AG20443 (cell line): ENCODE measurements at places on chromosomes 16 and 17.

- DNase-seq = no peak
Observed at GRCh38 chr17:27457360-27457715, 1.1 kb downstream of the KSR1 start.

DNA sequence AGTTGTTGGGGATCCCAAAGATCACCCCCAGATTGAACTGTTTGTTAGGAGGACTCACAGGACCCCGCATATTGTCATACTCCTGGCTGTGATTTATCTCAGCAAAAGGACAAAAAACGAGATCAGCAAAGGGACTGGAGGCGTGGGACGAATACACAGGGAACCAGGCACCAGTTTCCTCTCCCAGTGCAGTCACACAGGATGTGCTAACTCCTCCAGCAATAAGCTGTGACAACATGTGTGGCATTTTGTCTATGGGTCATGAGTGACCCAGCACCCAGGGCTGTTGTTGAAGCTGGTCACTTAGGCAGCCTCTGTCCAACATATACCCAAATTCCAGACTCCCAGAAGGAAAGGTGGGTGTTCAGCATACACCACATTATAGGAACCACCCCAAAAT lies 60.9 kb downstream of the CPPED1 start:
- DNase-seq = no peak

- DNase-seq = peak; percentile 59
Observed at GRCh38 chr17:15038656-15039055, 226.5 kb downstream of the PMP22 start.

DNA sequence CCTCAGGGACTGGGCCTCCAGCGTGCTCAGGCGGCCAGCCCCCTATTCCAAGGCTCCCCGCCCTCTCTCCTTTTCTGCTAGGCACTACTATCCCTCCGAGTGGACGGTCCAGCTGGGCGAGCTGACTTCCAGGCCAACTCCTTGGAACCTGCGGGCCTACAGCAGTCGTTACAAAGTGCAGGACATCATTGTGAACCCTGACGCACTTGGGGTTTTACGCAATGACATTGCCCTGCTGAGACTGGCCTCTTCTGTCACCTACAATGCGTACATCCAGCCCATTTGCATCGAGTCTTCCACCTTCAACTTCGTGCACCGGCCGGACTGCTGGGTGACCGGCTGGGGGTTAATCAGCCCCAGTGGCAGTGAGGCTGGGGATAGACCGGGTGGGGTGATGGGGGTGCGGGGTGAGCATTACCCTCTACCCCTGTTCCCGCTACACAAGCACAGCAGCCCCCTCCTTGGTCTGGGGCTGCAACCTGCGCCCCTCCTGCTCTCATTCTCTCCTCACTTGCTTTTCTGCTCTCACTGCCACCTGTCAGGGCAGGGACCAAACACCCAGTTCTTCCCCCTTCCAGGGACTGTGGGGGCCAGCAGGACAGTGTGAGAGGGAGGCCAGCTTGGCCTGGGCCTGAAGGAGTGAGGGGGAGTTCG lies 1.1 kb downstream of the PRSS41 start:
- DNase-seq = peak; percentile 6

DNA sequence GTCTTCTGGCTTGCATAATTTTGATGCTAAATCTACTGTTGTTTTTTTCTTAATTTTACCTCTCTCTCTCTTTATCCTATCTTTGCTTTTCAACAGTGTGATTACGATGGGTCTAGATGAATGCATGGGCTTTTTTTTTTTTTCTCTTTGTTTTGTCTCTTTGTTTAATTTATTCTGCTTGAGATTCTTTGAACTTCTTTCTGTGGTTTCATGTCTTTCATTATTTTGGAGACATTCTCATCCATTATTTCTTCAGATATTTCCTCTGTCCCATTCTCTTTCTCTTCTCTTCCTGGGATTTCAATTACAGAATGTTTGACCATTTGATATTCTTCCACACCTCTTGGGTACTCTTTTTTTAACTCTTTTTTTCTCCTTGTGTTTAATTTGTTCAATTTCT lies 52.3 kb downstream of the CCDC182 start:
- DNase-seq = no peak

- peak; percentile 87 for DNase-seq
Observed at GRCh38 chr16:10558746-10559641, 21.4 kb downstream of the EMP2 start.

- DNase-seq = no peak
Observed at GRCh38 chr17:60598001-60598736, 1.8 kb upstream of the PPM1D start.

DNA sequence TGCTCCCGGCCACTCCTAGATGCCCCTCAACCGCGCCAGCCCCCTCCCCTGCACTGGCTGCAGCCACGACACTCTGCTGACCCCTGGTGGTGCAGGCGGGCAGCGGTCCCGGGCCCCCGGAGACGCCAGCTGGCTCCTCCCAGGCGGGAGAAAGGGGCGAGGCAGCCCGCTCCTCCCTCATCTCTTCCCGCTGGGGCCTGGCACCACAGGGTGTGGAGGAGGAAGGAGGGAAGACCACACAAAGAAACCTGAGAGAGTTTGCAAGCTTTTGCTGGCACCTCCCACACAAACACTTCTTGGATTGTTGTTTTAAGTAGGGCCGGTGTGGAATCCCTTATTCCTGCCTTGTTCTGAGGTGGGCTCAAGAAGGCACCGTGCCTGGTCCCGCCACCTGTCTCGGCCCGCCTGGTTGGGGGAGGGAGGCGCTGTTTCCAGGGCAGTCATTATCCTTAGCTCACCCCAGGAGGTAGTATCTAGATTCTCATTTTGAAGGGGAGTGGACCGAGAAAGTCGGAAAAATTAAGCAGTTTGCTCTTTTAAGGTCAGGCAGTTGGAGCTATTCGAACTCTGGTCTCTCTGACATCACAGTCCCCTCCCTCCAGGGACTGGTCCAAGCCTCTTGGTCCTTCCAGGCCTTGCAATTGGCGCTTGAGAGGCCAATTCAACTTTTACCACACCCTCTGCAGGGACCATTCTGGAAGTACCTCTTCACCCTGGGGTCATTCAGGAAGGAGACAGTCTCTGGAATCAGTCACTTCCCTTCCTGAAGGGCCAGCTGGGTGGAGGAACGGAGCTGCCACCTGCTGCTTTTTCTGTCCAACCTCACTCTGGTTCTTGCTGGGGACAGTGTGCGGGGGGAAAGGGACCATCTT lies 959 bp upstream of the ANKRD13B start:
- peak; percentile 92 for DNase-seq

GRCh38 chr16:84714028-84714427 lies 14.2 kb downstream of the USP10 start:
- DNase-seq = no peak

- DNase-seq = no peak
Observed at GRCh38 chr17:20236578-20237227, 227.5 kb downstream of the SPECC1 start.

- no peak for DNase-seq
Observed at GRCh38 chr16:268141-269053, 7.3 kb downstream of the RGS11 start.

DNA sequence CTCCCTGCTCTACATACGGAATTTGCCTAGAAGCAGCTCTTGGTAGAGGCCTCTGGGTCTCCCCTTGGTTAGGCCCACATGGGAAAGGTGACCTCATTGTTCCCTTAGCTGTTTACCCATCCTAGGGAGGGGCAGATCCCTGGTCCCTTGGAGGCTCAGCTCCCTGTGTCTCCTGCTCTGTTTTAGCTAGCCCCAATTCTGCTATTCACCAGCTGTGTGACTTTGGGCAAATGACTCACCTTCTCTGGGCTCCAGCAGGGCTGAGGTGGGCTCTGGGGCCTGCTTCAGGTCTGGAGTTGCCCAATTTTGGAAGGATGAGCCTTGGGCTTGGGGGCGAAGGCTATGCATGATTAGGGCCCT lies 3.9 kb downstream of the ABCC3 start:
- peak; percentile 60 for DNase-seq

DNA sequence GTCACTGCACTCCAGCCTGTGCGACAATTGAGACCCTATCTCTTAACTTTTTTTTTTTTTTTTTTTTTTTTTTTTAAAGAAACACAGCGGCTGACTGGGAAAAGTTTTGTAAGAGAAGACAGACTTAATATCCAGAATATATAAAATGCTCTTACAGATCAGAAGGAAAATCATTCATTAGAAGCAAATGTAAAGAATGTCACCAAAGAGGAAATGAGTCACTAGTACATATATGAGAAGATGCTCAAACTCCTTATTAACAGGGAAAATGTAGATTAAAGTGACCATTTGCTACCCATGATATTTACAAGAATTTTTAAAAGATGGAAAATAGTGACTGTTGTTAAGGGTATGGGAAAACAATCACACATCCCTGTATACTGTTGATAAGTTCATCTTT lies 48.9 kb downstream of the RABEP1 start:
- no peak for DNase-seq

- DNase-seq = no peak
Observed at GRCh38 chr16:80517846-80518245, 22.9 kb upstream of the DYNLRB2 start.

DNA sequence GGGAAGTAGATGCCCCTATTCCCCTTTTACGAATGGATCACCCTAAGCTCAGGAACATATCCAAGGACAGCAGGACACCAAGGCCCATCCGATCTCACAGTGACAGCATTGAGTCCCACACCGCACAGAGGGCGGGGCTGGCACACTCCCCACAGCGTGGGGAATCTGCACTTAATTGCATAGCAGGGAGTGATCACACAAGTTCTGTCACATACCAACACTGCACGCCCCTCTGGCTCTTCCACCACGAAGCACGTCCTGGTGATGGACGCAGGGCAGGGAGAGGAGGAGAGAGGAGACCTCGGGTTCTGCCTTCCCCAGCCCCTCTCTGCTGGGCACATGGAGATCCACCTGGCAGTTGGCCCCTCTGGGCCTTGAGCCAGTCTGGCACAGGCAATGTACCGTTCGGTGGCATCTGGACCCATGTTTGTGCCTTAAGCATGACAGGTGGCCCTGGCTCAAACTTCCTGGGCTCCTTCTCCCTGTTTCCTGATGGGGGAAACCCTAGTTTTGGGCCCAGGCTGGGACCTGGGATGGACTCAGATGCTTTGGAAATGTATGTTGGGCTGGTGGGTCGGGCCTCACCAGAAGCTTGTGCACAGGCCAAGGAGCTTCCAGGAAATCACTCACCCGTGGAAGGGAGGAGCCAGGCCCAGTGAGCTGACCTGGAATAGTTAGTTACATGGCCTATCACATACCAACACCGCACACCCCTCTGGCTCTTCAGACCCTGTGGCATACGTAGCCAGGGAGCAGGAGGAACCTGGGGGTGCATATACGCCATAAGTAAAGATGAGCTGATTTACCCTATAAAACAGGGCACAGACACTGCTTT lies 35.1 kb upstream of the CREBBP start:
- DNase-seq = no peak

GRCh38 chr17:12110906-12111305 lies 90.2 kb downstream of the MAP2K4 start:
- DNase-seq = no peak

GRCh38 chr17:50949989-50950877 lies 84.1 kb upstream of the TOB1 start:
- peak; percentile 95 for DNase-seq

DNA sequence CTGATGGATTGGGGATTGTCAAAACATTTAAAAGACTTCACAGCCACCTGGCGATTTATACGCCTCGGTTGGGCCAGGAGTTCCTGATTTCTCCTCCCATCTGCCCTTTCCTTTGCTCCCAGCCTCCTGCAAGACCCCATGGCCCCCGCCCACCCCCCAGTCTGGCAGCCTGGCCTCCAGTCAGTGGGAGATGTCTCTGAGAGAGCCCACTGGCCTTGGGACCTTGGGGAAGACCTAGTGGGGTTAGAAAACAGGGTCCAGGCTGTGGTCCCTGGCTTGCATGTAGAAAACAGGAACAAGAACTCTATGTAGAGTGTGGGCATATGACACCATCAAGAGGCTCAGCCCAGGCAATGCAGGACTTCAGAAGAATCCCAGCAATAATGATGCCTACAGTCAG lies 209.4 kb upstream of the C16orf82 start:
- DNase-seq = no peak

GRCh38 chr17:7250695-7251627 lies 573 bp downstream of the CTDNEP1 start:
- DNase-seq = no peak

GRCh38 chr16:5005916-5006315 lies 27.8 kb downstream of the NAGPA start:
- DNase-seq = no peak

DNA sequence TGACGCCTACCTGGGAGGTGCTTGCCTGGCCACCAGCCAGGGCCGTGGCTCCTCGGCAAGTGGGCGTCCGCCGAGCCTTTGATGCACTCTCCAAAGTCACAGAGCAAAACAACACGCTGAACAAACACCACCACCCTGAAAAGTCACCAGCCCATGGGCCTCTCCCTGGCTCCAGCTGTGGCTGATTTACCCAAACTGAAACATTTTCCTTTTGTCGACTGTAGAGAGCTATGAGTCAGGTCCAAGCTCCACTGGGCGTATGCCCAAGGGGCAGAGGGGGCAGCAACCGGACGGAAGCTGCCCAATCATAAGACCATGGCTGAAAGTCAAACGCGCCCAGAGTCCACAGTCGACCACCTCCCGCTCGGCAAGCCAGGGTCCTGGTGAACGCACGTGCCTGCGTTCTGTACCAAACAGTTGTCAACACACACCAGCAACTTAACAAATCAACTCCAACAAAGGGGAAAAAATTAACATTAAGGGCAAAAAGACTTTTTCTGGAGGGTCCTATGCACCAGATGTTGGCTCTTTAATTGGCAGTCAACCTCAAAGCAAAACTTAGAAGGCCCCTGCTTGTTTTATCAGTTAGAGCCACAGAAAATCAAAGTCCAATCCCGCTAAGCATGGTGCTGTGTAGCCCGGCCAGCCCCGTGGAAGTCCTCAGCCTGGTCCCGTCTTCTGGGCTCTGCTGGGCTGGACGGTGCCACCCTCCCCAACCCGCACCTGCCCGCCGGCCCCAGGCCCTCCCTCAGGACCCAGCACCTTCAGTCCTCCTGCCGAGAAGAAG lies 47.3 kb downstream of the TBC1D16 start:
- peak; percentile 86 for DNase-seq

DNA sequence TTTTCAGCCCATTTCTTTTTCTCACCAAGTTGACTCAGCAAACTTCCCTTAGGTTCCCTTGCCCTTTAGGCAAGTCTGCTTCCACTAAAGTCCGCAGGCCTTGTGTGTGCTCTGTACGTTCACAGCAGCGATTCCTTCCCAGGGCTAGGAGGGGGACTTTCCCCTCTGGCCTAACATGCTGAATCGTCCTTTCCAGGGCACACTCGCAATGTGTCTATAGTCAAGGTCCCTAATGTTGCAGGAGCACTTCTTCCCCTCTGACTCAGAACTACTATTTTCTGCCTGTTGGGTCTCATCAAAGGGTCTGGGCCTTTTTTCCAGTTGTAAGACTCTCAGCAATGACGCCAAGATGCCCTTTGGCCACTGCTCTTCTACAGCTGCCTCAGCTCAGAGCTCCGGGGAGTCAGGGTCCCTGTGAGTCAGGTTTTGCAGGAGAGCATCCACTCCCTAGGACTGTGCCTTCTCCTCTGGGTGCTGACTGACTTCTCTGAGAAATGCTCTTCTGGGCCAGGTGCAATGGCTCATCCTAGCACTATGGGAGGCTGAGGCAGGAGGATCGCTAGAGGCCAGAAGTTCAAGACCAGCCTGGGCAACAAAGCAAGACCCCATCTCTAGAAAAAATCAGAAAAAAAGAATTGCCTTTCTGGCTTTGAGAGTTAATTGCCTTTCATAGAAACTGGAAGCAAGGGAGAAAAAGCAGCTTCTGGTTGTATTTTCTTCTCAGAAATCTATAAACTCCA lies 64.4 kb upstream of the TBX2 start:
- DNase-seq = no peak
